ENCODE measurements at places on chromosomes 2 and 18. TPM values are rescaled to one million over a fixed set of nuclear protein-coding genes. Genes with fewer than 3 reads are reported as not detected.

HNMT gene
- total RNA-seq: 3.4 TPM

MYCN gene
- total RNA-seq: 48.1 TPM

ST8SIA3 gene
- 0.07 TPM for total RNA-seq

PLGLB1 gene
- total RNA-seq: 0.92 TPM

COLEC12 gene
- 61.1 TPM for total RNA-seq

ARHGEF33 gene
- total RNA-seq: 1.0 TPM

HRH4 gene
- 0.14 TPM for total RNA-seq

GTF3C2 gene
- 35.1 TPM for total RNA-seq

TFPI gene
- 9.3 TPM for total RNA-seq

LINC00305 gene
- 0.21 TPM for total RNA-seq

SCYGR8 gene
- not detected for total RNA-seq

DNA sequence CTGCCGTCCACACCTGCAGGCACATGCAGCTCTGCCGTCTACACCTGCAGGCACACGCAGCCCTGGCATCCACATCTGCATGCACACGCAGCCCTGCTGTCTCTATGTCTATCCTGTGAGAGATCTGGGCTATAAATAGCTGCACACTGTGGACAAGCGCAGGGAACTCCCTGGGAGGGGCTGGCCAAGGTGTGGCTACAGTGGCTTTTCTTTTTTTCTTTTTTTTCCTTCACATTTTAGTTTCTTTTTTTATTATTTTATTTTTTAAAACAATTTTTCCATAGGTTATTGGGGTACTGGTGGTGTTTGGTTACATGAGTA is 42.0 kb downstream of the TMEM182 start:
- no peak for DNase-seq

GRCh38 chr18:64171576-64171975 is 22.7 kb upstream of the LINC00305 start:
- DNase-seq: no peak

GRCh38 chr2:69914164-69914949 is 552 bp upstream of the MXD1 start:
- DNase-seq: peak; percentile 100

DNA sequence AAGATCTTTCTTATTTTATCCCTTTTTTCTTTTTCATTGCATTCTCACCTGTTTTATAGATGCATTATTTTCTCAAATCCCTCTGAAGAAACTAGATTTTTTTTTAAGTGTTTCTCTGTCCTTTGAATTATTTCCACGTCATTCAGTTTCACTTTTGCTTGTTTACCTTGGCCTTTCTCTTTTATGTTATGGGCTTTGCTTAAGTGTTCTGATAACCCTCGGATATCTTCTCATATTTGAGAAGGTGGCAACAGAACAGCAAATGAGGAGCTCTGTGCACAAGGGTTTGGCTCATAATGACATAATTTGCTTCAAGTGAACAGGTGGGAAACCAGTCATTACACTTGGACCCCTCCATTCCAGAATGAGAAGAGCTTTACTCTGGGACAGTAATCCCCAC is 111.9 kb downstream of the C1D start:
- DNase-seq: no peak

- no peak for DNase-seq
Observed at GRCh38 chr18:23459530-23459921, 6.4 kb downstream of the RIOK3 start.

DNA sequence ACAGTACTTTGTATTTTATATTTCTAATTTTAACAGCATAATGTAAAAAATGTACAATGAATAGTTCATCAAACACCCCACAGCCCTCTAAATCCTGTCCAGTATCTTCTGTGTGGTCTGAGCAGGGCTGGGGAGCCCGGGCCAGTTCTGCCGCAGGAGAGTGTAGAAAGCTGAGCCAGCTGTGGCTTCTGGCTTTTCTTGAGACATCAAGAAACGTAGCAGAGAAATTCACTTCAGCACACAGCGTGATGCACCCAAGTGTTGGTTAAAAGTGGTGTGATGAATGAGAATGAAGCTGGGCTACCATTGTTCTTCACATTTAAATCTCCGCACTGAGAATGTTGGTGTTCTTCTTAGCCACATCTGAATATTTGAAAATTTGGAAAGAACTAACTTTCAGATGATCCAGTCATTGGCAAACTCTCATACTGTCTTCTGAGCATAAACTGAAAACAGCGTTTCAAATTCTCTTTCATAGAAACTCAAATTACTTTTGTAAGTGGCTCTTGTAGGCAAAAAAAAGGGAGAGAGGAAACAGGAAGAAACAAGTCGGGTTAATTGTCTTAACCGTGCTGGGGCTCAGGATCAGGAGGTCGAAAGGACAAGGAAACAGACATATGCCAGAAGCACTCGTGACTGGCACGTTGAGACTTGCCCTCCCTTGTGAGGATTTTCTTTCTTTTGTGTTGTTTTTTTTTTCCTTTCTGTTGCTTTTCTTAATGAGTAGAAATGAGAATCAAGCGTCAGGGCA is 23.4 kb upstream of the TMEM87B start:
- DNase-seq: peak; percentile 60

DNA sequence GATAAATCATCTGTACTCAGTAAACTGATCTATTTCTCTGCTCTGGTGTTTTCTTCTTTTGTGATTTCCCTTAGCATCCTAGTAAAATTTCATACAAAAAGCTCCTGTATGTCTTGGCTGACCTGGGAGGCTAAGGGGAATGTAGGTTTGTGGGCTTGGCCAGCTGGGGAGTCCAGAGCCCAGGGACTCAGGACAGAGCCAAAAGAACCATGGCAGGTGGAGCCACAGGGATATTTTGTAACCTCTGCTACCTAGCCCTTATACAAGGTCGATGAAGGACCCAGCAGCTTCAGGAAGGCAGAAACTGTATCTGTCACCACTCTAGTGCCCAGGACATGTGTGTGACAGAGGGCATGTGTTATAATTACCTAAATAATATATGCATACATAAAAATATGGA is 22.7 kb upstream of the ZCCHC2 start:
- no peak for DNase-seq

- no peak for DNase-seq
Observed at GRCh38 chr18:76866666-76867065, 44.3 kb downstream of the ZNF236 start.

GRCh38 chr2:39816428-39816827 is 37.4 kb upstream of the THUMPD2 start:
- no peak for DNase-seq

DNA sequence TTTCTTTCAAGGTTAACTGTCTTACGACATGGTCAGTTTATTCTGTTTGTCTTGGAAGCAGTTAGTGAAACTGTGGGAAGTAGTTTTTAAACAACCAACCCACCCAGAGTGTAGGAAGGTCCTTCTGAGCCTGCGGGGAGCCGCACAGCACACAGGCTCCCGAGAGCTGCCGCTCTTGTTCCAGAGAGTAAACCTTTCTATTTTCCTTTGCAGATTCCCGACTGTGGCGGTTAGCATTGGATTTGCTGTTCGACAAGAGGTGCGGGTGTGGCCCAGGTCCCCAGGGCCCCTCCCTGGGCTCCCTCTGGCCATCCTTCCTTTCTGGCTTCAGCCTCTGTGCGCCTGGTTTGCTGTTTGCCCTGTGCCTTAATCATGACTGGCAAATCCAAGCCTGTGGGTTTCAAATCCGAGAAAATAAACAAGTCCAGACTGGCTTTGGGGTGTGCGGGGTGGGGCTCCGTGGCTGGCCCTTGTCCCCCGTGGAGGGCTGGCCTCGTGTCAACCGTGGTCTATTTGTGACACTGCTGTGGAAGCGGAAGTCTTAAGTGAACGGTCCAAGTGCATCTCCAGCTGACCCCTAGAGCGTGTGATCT is 30.7 kb downstream of the IMPA2 start:
- no peak for DNase-seq

- no peak for DNase-seq
Observed at GRCh38 chr18:80205294-80205693, 42.0 kb downstream of the PARD6G start.

DNA sequence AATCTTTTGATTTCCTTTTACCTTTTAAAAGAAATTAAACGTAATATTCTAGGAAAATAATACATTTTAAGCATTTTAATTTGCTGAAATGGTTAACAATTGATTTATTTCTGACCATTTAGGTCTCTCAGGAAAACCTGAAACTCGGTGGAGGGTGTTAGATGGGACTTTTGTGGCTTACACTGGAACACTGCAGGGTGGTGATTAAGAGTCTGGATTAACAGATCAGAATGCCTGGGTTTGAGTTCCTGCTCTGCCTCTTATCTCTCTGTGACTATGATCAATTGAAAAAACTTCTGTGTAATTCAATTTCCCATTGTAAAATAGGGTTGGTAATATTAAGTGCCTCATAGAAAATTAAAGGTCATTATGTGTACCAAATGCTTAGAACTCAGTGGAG is 168.7 kb downstream of the UBE2E3 start:
- no peak for DNase-seq

- no peak for DNase-seq
Observed at GRCh38 chr2:8656160-8656641, 25.7 kb upstream of the ID2 start.

Measured in cardiac muscle cell (in vitro differentiated cells and primary cell).